ENCODE measurements at places on chromosomes 11 and 22.

DNA sequence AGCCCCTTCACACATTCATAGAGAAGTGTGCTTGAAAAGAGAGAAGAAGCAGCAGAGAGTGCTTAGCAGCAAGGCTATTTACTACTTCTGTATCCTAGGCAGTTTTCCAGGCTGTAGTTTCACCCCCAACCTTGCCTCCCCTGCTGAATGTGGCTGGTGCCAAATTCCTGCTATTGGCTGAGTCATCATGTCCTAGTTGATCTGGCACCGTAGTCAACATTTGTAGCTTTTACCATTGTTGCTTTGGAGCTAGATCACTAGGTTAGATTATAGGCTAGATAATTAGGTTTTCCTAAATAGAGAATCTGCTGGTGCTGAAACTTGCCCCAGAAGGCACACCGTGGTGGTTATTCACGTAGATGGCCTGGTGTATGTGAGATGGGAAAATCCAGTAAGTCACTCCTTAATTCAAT is 32.7 kb downstream of the ARHGAP42 start:
- DNase-seq: peak; percentile 78

GRCh38 chr11:124799348-124800225 is 619 bp downstream of the MSANTD2 start:
- DNase-seq: peak; percentile 32

GRCh38 chr11:134097166-134097565 is 28.3 kb downstream of the JAM3 start:
- no peak for DNase-seq

- peak; percentile 75 for DNase-seq
Measured at GRCh38 chr22:20530368-20531153, 23.2 kb downstream of the MED15 start.

DNA sequence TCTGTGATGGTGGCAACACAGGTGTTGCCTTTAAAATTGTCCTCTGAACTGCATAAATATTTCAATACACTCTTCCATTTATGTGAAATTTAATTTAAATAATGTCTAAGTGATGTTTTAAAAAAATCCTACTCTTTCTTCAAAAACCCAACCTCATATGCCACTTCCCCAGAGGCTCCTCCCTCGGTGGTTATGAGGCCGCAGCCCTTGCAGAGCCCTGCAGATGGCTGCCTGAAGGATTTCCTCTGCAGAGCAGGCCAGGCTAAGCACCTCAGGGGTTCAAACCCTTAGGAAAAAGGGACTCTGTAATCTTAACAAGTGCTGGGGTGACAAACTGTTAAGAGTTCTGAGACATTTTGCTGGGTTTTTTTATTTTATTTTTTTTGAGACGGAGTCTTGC is 25.2 kb downstream of the MORC2 start:
- DNase-seq: no peak

GRCh38 chr11:130614591-130614990 is 166.1 kb downstream of the ADAMTS15 start:
- DNase-seq: no peak

GRCh38 chr11:865462-866430 is 23.1 kb downstream of the TSPAN4 start:
- DNase-seq: no peak

- no peak for DNase-seq
Measured at GRCh38 chr11:12767577-12767976, 93.4 kb downstream of the TEAD1 start.

DNA sequence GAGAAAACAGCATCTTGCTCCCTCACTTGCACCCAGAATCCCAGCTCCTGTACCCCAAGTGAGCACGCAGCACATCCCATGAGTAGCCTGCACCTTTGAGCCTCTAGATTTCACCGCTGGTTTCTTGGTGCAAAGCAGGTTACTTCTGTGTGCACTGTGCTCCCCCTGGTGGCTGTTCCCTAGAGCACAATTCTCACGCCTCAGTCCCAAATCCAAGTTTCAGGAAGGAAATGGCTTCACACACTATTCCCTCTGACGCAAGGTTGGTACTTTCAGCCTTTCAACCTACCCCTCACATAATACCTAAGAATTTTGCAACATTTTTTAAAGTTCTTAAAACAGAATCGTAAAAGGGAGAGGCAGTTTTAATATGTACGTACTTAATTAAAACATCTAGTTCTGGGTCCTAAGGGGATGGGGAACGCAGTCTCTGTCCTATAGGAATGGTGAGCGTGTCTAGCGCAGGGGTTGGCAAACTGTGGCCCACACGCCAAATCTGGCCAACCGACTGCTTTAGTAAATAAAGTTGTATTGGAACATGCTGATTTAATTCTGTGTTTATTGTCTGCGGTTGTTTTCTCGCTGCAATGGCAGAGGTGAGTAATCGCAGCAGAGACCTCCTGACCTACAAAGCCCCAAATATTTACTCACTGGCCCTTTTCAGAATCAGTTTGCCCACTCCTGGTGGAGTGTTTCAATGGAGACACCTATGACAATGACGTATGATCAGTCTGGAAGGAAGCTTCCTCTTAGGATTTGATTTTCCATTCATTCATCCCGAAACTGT is 27.5 kb downstream of the DHCR7 start:
- peak; percentile 63 for DNase-seq

DNA sequence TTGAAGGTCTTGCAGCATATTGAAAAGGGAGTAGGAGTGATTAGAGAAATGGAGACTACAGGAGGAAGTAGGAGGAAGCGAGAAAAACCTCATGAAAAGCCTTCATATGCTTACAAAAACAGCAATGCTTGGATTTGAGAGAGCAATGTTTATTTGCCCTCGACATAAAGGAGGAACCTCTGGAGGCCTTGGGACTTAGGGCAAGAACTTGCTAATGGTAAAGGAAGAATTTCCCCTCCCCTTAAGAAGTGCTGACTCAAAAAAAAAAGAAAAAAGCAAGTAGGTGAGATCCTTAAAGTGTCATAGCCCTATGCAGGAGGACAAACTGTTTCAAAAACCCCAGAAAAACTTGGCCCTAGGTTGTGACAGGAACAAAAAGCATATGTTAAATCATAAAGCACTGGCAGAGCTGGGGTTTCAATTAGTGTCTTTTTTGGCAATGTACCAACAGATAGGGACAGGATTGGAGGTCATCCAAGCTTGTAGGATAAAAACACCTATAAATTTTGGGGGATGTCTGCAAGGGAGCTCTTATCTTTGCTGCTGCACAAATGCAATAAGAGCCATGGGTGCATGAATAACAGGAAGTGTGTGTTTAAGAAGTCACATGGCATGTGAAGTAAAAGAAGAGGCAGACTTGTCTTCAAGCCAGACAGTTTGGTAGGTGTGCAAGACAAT is 4.9 kb downstream of the GLYAT start:
- DNase-seq: no peak

DNA sequence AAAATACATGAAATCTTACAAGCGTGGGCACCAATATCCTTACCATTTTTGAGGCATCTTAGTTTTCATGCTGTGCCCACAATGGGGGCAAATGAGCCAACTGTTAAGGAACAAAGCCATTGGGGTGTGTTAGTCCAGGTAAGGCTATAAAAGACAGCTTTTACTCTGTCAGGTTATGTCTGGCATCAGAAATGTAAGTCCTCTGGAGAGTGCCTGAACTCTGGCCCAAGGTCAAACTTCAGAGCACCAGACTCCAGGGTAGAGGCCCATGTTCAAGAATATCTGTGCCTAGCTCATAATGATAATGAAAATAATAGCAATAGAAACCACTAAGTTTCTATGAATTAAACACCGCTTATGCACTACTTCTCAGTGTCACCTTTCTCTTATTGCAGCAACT is 105.5 kb downstream of the CSNK2A3 start:
- no peak for DNase-seq

GRCh38 chr11:63729326-63729725 is 39.2 kb downstream of the ZFTA start:
- DNase-seq: no peak

DNA sequence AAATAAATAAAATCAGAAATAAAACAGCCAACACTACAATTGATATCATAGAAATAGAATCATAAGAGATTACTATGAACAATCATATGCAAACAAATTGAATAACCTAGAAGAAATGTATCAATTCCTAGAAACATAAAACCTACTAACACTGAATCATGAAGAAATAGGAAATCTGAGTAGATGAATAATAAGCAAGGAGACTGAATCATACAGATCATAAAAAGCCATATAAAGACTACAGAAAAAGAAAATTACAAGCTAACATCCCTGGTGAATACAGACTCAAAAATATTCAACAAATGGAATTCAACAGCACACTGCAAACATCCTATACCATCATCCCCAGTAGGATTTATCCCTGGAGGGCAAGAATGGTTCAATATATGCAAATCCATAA is 135.6 kb downstream of the SBF2 start:
- DNase-seq: no peak

- no peak for DNase-seq
Measured at GRCh38 chr22:46936378-46936903, 174.0 kb downstream of the TBC1D22A start.

GRCh38 chr22:33897448-33897835 is 22.8 kb downstream of the LARGE1 start:
- DNase-seq: no peak

DNA sequence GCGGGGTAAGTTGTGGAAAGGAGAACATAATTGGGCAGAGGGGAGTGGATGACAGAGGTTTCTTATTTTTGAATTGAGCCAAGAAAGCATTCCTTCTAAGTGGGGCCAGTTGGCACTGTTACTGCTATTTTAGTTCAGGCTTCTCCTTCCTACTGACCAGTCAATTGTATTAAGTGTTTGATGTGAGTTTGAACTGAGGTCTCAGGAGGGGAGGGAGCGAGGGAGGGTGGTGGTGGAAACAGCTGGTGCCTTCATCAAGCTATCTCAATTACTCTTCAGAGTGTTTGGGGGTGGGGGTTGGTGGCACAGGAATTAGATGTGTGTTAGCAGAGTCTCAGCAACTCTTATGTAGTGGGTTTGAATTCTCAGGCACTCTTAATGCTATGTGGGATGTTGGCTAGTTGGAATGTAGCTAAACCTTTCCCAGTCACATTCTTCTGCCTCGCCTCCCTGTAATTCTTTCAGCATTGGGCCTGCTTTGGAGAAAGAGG is 14.5 kb downstream of the CTNND1 start:
- DNase-seq: peak; percentile 40

GRCh38 chr11:85694385-85694980 is 8.5 kb upstream of the CCDC89 start:
- peak; percentile 62 for DNase-seq

DNA sequence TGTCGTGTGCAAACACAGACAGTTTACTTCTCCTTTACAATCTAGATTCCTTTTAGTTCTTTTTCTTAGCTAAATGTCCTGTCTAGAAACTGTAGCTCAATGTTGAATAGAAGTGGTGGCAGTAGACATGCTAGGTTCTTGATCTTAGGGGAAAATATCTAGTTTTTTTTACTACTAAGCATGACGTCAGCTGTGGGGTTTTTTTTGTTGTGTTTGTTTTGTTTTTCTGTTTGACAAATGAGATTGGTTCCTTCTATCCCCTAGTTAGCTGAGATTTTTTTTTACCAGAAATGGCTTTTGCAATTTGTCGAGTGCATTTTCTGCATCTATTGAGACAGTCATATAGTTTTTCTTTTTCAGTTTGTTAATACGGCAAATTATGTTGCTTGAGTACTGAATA is 2.3 kb upstream of the OR10G7 start:
- DNase-seq: no peak

DNA sequence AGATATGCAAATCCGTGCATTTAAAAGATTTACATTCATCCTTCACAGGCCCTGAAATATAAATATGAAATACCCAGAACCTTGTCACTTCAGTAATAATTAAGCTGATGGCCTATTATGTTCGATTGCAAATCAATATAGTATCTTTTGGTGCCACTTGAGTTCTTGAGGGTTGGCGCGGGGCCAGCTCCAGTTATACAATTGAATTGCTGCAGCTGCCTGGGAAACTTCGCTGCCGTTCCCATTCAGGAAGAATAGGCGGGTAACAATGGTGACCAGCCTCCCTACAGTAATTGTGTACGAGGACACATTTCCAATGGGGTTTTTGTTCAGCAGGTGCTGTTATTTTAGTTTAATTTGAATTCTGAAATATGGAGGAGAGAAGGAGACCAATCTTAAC is 451.2 kb downstream of the INSC start:
- no peak for DNase-seq

DNA sequence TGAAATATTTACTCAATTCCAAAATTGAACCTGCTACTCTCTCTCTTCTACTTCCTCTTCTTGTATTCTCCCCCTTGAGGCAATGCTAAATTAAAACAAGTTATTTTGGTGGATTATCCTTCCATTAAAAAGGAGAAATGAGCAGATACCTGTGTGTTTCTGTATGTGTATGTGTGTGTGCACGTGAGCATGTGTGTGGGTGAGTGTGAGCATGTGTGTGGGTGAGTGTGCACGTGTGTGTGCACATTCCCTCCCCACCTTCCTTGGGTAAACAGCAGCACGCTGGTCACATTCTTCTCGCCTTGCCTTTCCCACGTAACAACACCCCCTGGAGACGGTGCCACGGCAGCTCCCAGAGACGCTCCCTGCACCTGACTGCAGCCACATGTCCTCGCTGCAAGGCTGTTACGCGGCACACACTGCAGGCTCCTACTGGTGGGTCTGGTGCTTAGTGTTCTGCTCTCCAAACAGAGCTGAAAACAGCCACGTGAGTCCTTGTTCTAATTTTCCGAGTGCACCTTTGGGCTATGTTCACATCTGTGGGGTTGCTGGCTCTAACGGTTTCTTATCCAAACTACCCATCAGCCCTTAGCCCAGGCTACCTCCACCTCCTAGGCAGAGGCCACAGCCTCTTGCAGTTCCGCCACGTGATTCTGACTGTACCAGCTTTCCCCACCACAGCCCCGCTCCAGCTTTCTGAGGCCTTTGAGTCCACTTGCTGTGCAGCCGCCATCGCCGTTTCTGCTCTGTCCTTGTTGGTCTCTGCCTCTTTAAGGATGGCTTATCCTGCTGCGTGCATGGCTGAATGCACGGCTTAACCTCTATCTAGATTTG is 123.4 kb downstream of the CTTN start:
- DNase-seq: no peak

GRCh38 chr11:95968585-95968984 is 44.7 kb upstream of the MTMR2 start:
- DNase-seq: no peak

DNA sequence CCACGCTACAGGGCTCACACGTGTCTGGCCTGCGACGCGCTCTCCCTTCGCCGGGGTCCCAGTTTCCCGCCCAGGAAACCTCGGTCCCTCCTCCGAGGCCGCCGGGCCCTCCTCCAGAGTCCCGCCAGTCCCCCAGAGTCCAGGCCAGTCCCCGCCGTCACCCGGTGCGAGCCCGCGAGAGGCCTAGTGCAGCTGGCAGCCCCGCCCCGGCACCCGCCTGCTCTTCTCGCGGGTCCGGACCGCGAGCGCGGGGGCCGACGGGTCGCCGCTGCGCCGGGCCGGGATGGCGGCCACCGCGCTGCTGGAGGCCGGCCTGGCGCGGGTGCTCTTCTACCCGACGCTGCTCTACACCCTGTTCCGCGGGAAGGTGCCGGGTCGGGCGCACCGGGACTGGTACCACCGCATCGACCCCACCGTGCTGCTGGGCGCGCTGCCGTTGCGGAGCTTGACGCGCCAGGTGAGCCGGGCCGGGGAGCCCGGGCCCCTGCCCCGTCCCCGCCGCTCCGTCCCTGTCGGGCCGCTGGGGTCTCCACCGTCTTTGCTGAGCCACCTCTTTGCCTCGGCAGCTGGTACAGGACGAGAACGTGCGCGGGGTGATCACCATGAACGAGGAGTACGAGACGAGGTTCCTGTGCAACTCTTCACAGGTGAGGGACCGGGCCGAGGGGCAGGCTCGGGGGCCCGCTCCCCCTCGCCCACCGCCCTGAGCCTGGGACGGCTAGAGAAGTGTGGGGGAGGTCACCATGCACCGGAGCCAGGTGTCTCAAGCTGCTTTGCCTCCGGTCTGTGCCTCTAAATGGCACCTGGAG is at the start of gene PTPMT1:
Gene PTPMT1 (plus strand): TSS at position 260 of the 809 bp plus-strand sequence. CDS start 24 bp downstream, at position 284.
- DNase-seq: peak; percentile 72

- no peak for DNase-seq
Measured at GRCh38 chr11:108241330-108242037, 18.6 kb downstream of the ATM start.

GRCh38 chr22:23222033-23222792 is 41.9 kb downstream of the BCR start:
- no peak for DNase-seq

All from fibroblast of villous mesenchyme (primary cell).